ENCODE measurements at places on chromosomes 2 and 18.

DNA sequence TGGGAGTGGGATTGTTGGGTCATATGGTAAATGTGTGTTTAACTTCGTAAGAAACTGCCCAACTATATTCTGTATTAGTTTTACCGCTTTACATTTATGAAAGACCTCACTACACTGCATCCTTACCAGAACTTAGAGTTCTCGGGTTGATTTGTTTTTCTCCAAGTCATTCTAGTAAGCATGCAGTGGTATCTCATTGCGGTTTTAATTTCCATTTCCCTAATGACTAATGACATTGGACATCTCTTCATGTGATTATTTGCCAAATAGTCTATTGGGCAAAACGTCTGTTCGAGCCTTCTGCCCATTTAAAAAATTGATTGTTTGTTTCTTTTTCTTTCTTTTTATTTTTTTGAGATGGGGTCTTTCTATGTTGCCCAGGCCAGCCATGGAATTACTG lies 6.8 kb downstream of the FBLN7 start:
- DNase-seq = no peak

DNA sequence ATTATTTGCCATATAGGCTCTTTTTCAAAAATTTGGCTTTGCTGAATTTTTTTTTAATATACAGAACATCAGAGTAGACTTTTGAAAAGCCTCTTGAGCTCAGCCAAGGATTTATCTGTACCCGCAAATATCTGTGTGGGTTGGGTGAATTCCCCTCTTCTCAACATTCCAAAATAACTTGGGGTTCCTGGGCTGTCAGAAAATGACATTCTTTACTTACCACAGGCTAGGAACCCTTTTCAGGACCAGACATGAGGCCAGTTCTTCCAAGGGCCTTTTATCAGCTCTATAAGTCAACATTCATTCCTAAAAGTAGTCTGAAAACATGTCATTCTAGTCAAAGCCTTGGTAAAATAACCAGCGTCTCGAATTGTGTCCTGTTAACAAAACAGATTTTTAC lies 28.8 kb upstream of the FEZ2 start:
- no peak for DNase-seq

DNA sequence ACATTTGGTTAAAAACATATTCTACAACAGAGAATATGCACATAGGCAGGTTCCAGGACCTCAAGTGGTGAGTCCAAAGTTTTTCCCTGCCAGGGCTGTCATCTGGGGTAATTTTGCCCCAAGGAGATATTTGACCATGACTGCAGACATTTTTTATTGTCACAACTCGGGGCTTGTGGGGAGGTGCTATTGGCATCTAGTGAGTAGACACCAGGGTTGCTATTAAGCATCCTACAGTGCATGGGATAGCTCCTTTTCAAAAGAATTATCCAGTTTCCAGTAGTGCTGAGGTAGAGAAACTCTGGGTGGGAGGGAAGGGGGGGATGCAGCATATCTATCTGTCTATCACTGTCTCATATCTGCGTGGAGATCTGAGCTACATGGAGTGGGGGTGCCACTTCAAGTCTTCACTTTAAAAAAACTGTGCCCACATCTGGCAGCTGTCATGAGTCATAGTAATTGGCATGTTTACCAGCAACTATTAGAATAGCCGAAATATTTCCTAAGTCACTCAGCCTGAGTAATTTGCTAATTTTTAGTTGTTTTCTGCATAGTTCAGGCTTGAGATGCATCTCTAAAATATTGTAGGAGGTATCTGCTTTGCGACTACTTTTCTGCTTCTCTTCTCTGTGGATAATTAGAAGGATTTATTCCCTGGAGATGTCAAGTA lies 254.0 kb upstream of the RBMS1 start:
- no peak for DNase-seq

DNA sequence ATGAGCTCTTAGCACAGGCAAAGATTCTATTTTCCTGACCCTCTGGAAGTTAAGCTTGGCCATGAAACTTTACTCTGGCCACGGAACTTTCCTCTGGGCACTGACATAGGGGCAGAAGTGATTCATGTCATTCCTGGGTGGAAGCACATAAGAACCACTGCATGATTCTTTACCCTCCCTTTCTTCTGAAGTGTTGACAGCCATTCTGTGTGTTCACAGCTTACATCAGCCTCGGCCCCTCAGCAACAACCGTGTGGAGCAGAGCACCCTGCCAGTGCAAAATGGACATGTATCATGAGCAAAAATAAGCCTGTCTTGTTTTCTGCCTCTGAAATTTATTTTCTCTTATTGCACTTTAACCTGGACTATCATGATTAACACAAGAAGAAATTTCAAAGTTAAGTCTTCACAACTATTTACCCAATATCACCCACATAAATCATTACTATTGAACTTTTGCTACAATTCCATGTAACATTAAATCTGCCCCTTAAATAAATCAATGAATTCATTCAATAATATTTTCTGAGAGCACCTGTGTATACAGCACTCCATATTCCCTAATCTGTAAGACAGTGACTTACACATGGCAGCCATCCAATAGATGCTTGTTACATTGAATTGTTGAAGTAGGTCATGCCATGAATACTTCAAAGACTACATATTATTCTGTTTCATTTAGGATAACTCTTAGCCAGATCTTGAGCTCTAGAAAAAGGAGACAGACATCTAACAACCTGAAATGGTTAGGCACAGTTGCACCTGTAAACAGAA lies 531.9 kb downstream of the IRS1 start:
- DNase-seq = no peak

DNA sequence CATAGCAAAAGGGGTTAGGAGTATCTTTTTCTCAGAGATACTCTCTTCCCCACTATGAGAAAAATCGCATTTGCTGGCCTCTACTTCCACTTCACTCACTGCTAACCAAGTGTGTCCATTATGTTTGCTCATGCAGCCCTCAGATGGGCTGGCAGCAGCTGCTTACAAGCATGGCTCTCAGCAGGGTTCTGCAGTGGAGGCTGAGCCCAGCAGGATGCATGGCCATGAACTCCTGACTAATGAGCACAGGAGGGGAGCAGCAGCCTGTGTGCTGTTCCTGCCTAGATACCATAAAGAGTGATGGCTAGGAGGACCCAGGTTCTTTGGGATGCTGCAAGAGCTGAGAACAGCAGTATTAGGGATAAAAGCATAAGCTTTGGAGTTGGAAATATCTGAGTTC lies 316.9 kb upstream of the THSD7B start:
- peak; percentile 2 for DNase-seq

- DNase-seq = no peak
These were observed 51.7 kb downstream of the VIT start for GRCh38 chr2:36748166-36748565.

DNA sequence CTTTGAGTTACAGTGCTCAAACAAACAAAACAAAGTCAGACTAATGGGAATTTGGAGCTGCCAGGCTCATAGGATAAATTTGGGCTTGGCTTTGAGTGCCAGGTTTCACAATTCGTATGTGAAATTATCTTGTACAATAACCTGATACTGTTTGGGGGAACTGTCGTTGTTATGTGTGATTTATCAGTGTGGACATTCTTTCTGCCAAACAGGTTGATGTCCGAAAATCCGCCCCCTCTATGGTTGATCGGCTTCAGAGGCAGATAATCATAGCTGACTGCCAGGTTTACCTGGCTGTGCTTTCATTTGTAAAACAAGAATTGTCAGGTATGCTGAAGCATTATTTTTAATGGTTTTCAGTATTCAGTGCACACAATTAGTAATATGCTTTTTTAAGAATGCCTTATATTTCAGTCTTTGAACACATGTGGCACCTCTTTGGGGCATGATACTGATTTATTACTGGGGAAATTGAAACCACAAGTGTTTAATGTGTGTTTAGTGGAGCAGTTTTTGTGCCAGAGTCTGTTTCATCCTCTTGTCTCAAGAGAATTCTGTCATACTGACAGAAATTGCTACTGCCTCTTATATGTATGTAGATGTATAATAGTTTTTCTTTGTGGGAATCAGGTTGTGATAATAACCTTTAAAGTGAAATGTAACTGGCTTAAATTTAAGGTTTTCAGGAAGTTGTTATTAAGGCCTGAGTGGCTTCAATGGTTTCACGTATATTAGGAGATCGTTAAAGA lies 54.6 kb downstream of the TTC39C start:
- no peak for DNase-seq

- no peak for DNase-seq
These were observed 1290.7 kb downstream of the SUCLG1 start for GRCh38 chr2:83168377-83168776.

DNA sequence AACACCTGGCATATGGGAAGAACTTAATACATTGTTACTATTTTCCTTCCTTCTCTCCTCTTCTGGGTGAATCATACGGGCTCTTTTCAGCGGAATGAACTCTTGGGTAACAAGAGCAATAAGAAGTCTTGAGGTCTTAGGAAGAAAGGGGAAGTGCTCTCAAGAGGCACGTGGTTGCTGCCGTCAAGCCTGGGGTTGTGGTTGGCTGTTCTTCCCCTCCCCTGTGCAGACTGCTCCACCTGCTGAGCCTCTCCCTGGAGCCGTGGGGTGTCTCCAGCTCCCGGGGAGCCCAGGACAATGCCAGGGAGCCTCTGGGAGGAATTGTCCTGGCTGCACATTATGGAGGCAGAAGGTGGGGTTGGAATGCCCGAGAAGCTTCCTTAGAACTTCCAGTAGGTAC lies 19.4 kb downstream of the TOGARAM2 start:
- DNase-seq = no peak

DNA sequence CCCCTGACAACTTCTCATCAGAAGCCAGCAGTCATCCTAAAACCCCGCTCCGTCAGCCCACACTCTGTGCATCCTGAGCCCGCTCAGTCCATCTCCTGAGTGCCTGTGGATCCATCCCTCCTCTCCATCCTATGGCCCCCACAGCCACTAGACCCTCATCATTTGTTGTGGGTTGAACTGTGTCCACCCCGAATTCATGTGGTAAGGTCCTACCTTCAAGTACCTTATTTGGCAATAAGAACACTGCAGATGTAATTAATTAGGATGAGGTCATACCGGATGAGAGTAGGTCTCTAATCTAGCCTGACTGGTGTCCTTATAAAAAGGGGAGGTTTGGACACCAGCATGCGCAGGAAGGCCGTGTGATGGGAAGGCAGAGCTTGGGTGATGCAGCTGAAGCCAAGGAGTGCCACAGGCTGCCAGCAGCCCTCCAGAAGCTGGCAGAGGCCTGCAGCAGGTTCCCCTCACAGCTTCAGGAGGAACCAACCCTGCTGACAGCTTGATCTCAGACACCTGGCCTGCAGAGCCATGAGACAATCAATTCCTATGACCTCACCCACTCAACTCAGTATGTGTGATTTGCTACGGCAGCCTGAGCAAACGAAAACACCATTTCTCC lies 192.4 kb downstream of the ZBTB7C start:
- no peak for DNase-seq

- DNase-seq = no peak
These were observed 9.0 kb upstream of the MBP start for GRCh38 chr18:77141401-77142118.

GRCh38 chr18:22470248-22471235 lies 52.8 kb upstream of the CTAGE1 start:
- DNase-seq = no peak

DNA sequence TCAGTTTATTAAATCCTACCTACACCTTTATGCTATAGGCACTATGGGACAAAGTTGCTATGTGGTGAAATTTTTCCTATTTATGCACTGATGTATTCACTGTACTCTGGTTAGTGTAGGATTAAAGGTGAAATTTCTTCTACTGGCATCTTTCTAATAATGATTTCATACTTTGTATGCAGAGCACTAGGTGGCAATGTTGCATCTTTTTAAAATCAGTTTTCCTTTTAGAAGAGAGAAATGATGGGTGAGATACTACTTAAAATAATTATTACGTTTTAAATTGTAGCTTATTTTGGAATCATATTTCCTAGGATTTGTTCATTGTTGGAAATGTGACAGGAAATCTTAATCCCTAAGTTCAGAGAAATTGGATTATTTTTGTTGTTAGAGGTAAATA lies 150.9 kb downstream of the CD8B2 start:
- no peak for DNase-seq

GRCh38 chr2:25951071-25951547 lies 31.2 kb downstream of the KIF3C start:
- DNase-seq = peak; percentile 65

GRCh38 chr2:102401456-102401855 lies 21.5 kb upstream of the IL18RAP start:
- DNase-seq = no peak

GRCh38 chr2:142722569-142722968 lies 154.9 kb upstream of the KYNU start:
- no peak for DNase-seq

- no peak for DNase-seq
These were observed 50.7 kb downstream of the BCL2L11 start for GRCh38 chr2:111171337-111171930.

DNA sequence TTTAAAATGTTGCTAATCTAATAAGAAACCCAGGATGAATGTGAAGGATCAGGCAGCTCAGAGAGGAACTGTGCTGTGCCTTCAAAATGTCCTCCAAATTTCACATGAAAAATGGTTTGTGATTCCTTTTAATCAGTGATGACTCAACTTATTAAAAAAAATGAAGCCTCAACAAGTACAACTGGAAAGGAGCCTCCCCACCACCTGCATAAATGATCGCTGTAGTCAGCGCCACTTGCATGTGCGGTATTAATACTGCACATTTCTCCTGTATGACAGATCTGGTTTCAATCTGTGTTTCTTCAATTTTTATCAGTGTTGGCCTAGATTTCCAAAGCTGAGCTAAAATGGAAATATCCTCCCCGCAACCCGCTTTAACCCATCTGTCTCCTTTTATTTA lies 115.0 kb upstream of the TMEM200C start:
- no peak for DNase-seq

DNA sequence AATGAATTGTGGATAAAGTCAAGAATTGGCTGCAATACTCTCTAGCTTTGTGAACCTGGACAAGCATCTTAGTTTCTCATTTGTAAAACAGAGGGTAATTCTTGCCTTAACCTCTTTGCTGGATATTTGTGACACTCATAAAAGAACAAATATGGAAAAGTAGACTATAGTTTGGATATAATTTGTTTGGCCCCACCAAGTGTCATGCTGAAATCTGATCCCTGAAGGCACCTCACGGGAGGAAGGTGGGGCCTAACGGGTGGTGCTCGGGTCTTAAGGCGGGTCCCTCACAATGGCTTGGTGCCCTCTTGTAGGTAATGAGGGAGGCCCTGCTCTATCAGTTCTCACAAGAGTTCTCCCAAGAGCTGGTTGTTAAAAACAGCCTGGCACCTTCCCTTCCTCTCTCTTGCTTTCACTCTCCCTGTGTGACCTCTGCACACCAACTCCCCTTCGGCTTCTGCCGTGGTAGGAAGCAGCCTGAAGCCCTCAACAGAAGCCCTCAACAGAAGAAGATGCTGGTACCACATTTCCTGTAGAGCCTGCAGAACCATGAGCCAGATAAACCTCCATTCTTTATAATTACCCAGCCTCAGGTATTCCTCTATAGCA lies 37.4 kb downstream of the ARL4C start:
- DNase-seq = no peak

GRCh38 chr2:239092571-239093294 lies 244.8 kb downstream of the TWIST2 start:
- DNase-seq = no peak

DNA sequence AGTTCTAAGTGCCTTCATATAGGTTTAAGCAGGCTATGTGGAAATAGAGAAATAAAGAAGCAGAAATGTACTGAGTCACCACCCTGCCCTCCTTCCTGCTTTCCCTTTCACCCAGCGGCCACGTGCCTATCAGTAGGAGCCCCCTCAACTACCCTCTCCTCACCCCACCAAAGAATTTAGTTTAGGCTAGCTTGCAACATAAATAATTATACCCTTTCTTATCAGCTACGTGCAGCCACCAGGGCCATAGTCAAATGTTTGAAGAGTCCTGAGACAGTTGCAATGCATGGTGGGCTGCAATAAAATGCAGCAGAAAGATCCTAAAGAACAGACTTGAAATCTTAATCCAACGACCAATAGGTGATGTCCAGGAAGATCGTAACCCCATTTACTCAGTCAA lies 101.2 kb downstream of the RTP5 start:
- no peak for DNase-seq
